ENCODE measurements at places on chromosomes 13 and 19.
A peak's percentile ranks its signal among the peaks of the same experiment; 100 is the strongest.

DNA sequence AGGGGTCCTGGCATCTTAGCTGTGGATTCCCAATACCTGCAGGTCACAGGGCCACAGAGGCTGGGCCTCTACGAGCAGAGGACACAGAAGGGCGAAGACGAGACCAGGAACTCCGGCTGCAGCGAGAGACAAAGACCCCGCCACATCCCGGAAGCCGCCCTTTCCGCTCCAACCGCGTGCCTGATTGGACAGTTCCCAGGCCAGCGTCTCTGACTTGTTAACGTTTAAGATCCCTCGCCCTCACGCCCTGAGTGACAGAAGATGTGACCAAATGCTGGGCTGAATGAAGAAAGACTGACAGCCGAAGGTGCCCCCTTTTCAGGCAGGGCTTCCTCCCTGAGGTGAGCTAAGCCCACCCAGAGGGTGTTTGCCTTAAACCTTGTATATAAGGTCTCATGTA, at the start of gene ZNF98:
Gene ZNF98 (minus strand): TSS at position 136 of the 400 bp plus-strand sequence. CDS start 122 bp downstream, at position 14.
- DNase-seq, result no peak

GRCh38 chr19:39409208-39410016, 2.8 kb downstream of the ZFP36 start:
- peak; percentile 75 for DNase-seq

DNA sequence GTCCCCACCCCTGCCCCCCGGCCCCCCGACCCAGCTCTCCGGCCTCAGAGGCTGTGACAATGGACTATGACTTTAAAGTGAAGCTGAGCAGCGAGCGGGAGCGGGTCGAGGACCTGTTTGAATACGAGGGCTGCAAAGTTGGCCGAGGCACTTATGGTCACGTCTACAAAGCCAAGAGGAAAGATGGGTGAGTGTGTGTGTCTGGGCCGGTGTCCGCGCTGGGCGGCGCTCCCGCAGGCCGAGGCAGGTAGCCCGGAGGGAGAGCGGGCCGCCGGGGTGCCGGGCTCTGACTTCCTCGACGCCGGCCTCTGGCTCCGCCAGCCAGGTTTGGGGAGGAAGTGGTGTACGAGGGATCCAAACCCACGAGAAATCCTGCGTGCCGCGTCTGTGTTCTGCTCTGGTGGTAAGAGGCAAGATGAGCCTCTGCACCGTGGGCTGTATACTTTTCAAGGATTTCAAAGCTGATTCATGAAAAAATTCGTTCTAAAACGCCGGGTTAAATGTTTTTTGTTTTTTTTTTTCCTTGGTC, 718 bp downstream of the CDK8 start:
- DNase-seq, result peak; percentile 14

DNA sequence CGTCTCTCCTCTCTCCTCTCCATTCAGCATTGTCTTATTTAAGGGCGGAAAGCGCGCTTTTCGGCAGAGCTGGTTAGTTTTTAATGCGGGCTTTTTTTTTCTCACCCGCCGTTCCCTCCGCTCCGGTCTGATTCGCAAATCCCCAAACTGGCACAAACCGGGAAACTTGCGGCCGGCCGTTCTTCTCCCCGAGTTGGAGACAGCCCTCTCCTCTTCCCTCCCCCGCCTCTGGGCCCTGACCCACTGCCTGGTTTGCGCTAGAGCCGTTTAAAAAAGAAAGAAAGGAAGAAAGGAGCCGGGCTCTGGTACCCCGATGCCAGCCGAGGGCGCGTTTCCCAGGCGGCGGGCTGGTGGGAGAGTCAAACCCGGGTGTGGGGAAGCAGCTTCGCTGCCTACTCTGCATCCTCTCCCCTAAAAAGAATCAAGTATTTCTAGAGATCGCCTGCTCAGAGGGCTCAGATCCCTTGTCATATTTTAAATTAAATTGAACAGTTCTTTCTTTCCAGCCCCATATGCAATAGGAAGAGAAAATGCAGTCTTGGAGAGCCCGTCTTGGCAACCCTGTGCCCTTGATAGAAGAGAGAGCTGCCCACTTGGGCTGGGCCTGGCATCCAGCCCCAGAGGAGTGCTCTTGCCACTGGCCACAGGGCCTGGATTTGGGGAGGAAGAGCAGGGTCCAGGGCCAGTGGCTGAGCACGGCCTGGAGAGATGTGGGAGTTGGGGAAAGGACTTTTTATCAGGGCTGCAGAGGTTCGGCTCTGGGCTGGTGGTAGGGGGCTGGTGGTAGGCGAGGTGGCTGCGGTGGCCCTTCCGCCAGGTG, 19.0 kb downstream of the NFIX start:
- DNase-seq, result no peak

DNA sequence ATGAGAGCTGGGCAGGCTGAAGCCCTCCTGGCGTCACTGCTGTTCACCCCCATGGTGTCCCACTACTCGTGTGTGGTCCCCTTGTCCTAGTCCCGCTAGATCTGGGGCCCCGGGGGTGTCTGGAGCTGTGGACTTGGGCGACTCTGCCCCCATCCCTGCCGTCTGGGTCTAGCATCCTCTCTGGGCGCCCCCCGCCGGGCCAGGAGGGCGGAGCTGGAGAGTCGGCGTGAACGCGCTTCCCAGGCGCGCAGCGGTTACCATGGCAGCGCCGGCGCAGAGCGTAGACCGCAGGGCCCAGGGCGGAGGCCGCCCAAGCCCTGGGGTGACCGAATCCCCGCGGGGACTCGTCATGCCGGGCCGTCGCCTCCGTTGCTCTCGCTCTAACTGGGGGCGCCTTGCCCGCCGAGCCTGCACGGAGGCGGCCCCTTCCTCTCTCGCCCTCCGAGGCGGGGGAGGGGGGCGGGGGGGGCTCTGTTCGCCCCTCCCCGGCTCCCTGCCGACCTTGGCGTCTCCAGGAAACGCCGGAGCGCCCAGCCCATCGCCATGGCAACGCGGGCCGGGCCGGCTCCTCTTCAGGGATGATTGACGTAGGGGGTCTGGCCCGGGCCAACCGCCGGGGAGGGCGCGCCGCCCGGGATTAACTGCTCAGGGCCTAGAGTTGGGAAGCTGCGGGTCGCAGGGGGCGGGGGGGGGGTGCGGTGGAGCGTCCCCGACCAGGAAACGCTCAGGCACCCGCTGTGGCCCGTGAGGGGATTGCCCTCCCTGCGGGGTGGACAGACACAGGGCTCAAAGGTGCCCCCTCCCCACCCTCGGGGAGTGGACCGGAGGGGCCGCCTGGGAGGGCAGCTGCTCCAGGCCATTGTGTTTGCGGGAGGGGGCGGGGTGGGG, 8.9 kb downstream of the ISYNA1 start:
- DNase-seq, result peak; percentile 94

- no peak for DNase-seq
Measured at GRCh38 chr13:111558700-111559088, 238.3 kb downstream of the TEX29 start.

DNA sequence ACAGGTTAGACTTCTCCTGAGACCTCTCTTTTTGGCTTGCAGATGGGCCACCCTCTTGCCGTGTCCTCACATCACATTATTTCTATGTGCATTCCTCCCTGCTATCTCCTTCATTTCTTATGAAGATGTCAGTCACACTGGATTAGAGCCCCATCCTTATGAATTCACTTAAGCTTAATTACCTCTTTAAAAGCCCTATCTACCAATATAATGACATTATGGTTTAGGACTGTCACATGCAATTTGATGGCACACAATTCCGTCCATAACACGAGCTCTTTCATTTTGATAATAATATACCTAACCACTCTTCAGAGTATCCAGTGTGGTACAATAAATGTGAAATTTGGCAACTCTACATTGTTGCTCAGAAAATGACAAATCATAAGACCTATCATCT, 1037.3 kb downstream of the DIAPH3 start:
- no peak for DNase-seq

DNA sequence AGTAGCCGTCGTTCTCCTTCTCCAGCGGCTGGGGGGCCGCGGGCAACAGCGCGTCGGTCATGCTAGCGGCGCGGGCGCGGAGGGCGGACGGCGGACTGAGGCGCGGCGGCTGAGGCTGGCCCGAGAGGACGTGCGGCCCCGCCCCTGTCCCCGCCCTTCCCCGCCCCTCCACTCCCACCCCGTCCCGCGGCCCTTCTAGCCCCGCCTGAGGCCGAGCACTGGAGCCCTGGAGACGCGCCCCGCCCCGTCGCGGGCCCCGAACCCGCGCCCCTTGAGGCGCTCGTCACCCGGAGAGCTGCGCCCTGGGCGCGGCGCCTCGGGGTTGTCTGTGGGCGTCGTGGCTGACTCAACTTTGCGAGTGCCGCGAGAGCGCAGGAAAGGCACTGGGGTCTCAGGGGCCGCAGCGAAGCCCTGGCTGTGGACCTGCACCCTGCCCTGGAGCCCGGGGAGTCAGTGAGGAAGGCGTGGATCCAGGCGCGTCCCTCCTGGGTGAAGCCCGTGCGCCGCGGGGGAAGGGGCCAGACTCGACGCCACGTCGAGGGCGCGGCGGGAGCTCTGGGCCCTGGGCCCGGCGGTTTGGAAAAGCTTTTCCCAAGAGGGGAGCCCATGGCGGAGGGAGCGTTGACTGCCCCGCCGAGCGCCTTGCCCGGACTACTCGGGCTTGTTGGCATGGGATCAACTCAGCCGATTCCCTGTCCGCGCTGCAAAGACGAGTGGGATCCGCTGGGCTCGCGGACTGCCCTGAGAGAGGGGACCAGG, at the start of gene RHPN2:
Gene RHPN2 (minus strand): TSS at position 97 of the 759 bp plus-strand sequence. CDS start 36 bp downstream, at position 61.
- DNase-seq, result peak; percentile 98

GRCh38 chr19:36986601-36987000, 70.5 kb downstream of the ZNF568 start:
- DNase-seq, result no peak

DNA sequence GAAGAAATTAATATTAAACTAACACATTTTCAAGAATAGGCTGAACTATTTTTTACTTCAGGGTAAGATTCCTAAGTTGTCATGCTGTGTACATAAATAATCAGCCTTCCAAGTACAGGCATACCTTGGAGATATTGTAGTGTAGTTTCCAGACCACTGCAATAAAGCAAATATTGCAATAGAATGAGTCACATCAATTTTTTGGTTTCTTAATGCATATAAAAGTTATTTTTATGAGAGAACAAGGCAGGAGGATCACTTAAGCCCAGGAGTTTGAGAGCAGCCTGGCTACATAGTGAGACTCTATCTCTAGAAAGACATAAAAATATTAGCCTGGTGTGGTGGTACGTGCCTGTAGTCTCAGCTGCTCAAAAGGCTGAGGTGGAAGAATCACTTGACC, 511.5 kb downstream of the UQCRFS1 start:
- no peak for DNase-seq

DNA sequence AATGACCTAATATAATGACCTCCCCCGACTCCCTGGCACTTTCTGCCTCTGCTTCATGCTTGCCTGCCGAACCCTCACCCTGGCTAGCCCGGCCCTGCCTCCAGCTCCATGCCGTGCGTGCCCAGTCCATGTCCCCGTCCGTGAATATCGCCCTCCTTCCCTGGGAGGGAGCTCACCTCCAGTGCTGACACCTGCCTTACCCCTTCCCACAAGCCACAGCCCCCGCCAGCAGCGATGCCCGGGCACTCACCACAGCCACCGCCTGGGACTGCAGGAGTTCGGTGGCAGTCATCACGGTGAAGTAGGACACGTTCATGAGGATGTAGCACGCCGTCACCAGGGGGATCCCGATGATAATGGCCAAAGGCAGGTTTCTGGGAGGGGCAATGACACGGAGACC, 10.0 kb downstream of the SLC7A9 start:
- DNase-seq, result no peak

GRCh38 chr13:39406688-39407087, 196.3 kb downstream of the LHFPL6 start:
- peak; percentile 12 for DNase-seq

DNA sequence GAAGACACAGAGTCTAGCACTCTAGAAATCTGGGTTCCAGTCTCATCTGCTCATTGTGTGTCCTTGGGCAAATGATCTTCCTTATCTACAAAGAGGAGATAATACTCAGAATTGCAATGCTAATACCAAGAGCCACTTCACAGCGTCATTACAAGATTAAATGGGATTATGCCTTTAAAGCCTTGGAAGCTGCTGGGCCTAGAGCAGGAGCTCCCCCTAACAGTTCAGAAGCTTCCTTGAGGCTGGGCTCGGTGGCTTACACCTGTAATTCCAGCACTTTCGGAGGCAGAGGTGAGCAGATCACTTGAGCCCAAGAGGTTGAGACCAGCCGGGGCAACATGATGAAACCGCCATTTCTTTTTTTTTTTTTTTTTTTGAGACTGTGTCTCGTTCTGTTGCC, 27.6 kb downstream of the AP2S1 start:
- no peak for DNase-seq

DNA sequence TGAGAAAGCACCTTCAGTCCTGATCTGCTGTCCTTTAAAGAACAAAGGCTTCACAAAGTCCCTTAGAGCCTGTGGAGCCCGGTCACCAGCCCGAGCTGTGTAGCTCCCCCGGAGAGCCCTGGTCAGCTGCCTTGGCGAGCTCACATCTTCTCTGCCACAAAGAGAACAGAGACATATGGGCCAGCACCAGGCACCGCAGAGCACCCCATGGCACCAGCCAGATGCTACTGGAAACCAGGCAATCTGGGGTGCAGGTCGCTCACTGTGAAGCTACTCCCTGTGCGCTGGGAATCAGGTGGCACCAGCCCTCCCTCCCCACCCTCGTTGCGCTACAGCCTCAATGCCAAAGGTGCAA, 44.3 kb upstream of the F7 start:
- no peak for DNase-seq

DNA sequence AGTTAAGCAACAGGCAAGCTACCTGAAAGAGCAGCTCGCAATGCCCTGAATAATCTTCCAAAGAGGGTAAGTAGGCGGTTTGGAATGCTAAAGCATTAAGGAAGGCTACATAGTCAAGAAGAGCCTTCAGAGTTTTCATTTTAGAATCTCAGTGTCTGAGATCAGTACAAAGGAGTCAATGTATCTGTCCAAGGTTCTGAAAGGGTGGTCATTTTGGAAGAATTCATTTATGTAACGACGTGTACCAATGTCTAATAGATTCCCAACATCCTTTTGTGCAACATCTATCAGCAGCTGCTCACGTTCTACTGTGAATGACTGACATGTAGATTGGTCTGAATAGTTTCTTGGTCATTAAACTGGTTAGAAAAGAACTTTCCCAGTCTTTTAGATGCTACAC, 15.2 kb downstream of the ZNF665 start:
- no peak for DNase-seq

- DNase-seq, result no peak
Measured at GRCh38 chr13:21338639-21339278, 120.3 kb downstream of the ZDHHC20 start.

- DNase-seq, result no peak
Measured at GRCh38 chr13:105406551-105406950, 1128.9 kb downstream of the EFNB2 start.

GRCh38 chr13:55654243-55654642, 1486.5 kb upstream of the PRR20A start:
- no peak for DNase-seq

DNA sequence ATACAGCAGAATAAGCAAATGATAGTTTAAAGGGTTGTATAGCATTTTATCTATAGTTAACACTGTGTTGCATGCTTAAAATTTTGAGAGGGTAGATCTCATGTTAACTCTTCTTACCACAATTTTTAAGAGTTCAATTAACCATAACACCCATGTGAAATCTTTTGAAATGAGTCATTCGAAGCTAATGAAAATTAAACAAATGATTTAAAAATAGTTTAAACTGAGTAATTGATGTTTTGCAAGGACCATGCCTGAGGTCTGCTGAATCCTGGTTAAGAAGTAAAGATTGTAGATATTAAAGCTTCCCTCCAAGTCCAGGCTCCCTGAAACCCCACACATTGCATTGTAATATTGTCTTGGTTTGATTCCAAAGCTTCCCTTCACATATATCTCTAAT, 176.7 kb upstream of the RNF113B start:
- no peak for DNase-seq

- DNase-seq, result no peak
Measured at GRCh38 chr13:46207828-46208227, 3.9 kb upstream of the LRRC63 start.

- no peak for DNase-seq
Measured at GRCh38 chr13:45950386-45951000, 98.9 kb upstream of the SIAH3 start.

Data from H54 (cell line).